ENCODE measurements at places on chromosomes 3 and 15.

DNA sequence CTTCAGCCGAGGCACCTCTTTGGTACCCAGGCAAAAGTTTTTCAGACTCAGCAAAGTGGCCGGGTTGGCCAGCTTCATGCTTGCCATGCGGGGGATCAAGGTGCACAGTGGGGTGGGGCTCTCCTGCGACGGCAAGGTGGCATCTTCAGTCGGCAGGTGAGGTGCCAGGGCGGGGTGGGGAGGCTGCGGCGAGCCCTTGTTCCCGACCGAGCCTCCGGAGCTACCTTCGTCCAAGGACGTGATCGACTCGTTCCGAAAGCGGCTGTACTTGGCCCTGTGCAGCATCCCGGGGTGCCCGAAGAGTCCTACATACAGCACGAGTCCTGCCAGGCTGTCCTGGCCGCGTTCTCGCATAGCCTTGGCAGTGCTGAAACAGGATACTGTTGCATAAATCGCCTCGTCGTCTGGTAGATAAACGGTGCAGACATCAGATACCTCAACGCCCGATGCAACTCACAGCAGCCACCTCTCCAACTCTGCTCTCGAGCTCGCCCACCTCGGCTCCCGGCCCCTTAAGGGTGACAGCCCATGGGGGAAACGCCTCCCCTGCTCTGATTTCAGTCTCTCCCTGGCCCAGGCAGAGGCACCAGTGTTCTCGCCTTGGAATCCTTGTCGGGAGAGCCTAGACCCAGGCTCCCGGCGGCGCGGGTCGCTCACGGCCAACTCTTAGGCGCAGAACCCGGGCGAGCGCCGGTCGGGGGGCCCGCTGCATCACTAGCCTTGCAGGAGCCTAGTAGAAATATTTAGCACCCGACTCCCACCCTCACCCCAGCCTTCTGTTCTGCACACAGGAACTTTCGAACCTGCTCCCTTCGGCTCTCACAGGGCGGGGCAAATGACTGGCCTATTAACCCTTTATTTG lies 826 bp downstream of the SHC4 start:
- no peak for DNase-seq

- DNase-seq, result no peak
These were observed 80.8 kb downstream of the OPA1 start for GRCh38 chr3:193673845-193674244.

GRCh38 chr3:138230525-138230924 lies 43.4 kb downstream of the ARMC8 start:
- DNase-seq, result no peak

GRCh38 chr3:46670000-46670890 lies 23.2 kb downstream of the ALS2CL start:
- no peak for DNase-seq

GRCh38 chr15:67124911-67125588 lies 59.6 kb downstream of the SMAD3 start:
- DNase-seq, result no peak

GRCh38 chr3:125048282-125048681 lies 7.5 kb downstream of the HEG1 start:
- DNase-seq, result no peak

DNA sequence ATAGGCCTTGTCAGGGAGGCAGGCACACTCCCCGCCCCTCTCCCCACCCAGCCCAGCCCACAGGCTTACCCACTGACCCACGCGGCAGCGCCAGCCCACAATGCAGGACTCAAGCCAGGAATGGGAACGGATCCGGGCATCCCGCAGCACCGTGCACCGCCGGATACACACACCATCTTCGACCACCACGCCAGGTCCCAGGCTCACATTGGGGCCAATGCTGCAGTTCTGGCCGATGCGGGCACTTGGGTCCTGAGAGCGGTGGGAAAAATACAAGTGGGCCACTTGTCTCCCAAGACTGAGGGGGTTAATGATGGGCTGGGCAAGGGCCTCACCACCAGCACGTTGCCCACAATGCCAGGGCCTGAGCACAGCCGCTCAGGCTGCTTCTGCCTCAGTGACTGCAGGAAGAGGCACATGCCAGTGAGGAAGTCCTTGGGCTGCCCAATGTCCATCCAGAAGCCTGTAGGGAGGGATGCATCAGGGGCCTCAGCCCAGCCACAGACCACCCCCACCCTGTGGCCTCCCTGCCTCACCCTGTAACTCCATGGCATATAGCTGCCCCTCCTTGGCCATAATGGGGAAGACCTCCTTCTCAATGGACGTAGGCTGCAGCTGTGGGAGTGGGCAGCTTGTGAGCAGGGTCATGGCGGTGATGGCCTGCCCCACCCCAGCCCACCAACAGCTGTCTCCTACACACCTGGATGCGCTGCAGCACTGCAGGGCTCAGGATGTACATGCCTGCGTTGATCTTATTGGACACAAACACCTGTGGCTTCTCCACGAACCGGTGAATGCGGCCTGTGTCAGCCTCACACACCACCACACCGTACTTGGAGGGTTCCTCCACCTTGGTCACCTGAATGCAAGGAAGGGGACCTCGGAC lies 1.6 kb downstream of the GMPPB start:
- no peak for DNase-seq

DNA sequence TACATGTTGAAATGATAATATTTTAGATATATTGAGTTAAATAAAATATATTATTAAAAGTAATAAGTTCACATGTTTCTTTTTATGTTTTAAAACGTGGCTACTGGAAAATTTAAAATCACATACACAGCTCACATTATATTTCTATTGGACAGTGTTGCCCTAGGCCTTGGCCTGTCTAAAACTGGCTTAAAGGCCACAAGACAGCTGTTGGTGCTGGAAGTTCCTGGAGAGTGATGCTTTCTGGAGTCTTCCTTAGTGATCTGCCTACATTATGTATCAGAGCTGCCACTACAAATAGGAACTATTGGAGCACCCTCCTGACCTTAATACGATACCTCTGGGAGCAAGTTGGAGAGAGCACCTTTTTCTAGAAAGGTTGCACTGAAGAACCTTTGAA lies 254.1 kb upstream of the C2CD4B start:
- DNase-seq, result no peak

DNA sequence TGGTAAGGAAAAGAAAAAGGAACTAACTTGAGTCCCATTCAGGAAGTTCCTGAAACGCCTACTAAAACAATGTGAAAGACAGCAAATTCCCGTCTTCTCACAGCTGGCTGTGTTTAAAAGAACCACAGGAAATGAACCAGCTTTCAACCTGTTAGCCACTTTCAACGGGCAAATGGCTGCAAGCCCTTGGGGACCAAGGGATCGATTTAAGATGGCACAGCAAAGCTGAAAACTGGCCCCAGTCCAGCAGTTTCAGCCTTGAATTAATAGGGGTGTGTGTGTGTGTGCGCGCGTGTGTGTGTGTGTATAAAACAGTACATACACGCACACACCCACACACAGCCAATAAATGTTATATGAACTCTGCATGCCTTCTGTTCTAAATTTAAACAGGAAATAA lies 168.7 kb upstream of the TMCO5A start:
- peak; percentile 29 for DNase-seq

Data from glomerular endothelial cell (primary cell).